AG04450 (cell line): ENCODE measurements at places on chromosomes 1 and 21. TPM values are rescaled to one million over a fixed set of nuclear protein-coding genes. Genes with fewer than 3 reads are reported as not detected.

DNA sequence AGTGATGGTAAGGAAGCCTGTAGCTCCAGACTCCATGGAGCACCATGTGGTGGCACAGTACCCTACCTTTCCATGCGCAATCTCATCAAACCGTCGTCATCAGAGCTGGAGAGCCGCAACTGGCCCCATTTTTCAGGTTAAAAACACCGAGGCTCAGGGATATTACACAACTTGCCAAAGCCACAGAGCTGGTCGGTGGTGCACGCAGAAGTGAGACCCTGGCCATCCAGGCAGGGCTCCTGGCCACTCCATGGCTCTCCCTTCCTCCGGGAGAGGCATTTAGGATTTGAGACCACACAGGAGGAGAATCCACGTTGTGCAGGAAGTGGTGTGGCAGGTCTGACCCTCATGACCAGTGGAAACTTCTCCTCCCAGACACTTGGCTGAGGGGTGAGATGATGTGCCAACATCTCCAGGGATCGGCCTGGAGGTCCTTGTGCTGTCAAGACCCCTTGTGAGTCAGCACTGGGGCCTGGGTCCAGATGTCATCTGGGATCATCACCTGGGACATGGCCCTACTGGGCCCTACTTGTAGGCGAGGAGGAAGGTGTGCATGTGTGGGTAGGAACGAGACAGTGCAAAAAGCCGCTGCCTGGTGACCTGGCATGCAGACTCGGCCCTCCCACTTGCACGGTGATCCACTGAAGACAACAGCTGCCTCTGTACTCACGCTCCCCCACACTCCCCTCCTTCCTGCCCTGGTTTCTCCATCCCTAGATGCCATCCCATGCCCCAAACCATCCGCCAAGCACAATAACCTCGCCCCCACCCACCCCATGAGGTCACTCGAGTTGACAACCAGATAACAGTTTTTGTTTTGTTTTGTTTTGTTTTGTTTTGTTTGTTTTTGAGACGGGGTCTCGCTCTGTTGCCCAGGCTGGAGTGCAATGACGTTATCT lies 10.4 kb downstream of the TFF3 start:
- no peak for DNase-seq

- DNase-seq: no peak
These were observed 455.8 kb upstream of the DAB1 start for GRCh38 chr1:57879700-57880099.

STIL gene
- polyA plus RNA-seq: 3.5 and 6.4 TPM in 2 replicates

DNA sequence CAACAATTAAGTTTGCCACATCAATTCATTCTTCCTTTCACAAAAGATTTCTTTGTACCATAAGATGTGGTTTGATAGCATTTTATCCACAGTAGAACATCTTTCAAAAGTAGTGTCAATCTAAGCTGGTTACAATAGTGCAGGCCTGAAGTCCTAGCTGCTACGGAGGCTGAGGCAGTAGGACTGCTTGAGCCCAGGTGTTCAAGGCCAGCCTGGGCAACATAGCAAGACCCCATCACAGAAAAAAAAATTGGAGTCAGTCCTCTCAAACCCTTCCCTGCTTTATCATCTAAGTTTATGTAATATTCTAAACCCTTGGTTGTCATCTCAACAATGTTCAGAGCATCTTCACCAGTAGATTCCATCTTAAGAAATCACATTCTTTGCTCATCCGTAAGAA lies 31.7 kb downstream of the DENND1B start:
- no peak for DNase-seq

GRCh38 chr1:236451796-236452373 lies 57.8 kb downstream of the EDARADD start:
- DNase-seq: no peak

FCRL5 gene
- polyA plus RNA-seq: not detected in 2 replicates

- DNase-seq: peak; percentile 41
These were observed 28.1 kb downstream of the SPSB1 start for GRCh38 chr1:9320520-9321479.

SLC44A3 gene
- polyA plus RNA-seq: 3.2 and 3.4 TPM in 2 replicates
